ENCODE measurements at places on chromosomes 5 and 9. TPM values are rescaled to one million over a fixed set of nuclear protein-coding genes. Genes with fewer than 3 reads are reported as not detected.

- DNase-seq, result peak; percentile 71
Observed at GRCh38 chr9:136484153-136485048, 1.6 kb upstream of the SEC16A start.

- no peak for DNase-seq
Observed at GRCh38 chr9:15295761-15296405, 11.1 kb downstream of the TTC39B start.

DNA sequence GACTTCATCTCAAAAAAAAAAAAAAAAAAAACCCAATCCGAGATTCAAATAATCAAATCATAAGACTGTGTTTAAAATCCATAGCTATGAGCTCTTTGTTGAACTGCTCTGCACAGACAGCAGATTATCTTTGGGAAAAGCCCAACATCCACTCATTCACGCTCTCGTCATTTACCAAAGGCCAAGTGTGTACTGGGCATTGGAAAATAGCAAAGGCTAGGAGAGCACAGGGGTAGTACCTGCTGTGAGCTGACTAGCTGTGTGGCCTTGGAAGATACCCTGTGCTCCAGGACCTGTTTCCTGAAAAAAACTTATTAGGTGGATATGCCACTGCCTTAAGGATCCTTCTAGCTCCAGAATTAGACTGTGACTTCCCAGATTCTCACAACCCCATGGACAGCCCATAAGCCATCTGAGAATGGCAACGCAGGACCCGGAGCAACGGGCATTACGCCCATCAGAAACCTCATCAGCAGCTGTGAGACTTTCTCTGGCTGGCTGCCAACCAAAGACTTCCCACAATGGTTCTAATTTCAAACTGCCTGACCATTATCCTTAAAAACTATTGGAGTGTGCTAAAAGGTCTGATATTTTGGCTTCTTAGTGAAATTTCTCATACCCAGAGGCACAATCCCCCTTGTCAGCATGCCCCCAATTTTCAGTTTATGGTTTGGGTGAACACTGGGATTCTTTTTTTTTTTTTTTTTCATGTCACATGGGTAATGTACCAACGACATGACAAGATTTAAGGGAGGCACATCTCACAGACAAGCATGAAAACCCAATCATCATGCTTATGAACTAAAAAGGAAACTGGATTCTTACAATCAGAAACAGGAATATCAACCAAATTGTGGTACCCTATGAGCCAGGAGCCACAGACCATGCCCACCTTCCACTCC is 16.8 kb downstream of the SERINC5 start:
- DNase-seq, result peak; percentile 73

GRCh38 chr9:127201071-127201541 is 63.5 kb upstream of the GARNL3 start:
- DNase-seq, result no peak

- no peak for DNase-seq
Observed at GRCh38 chr5:1793966-1794900, 5.4 kb downstream of the MRPL36 start.

GRCh38 chr9:96441798-96442445 is 8.0 kb upstream of the HABP4 start:
- no peak for DNase-seq

DNA sequence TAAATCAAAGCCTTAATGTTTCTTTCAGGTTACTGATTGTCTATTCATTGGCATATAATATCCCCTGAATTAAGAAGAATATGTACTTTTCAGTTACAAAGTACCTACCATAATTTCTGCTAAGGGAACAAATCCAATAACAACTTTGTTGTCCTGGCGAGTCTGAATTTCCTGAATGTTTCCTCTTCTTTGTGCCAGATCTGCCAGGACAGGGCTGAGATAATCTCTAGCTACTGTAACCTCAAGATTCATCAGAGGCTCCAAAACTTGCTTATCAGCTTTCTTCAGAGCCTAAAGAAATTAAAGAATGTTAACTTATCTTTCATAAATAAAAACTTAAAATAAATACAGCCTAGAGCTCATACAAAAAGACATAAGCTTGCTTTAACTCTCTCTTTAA is 37.2 kb downstream of the HEXB start:
- no peak for DNase-seq

DNA sequence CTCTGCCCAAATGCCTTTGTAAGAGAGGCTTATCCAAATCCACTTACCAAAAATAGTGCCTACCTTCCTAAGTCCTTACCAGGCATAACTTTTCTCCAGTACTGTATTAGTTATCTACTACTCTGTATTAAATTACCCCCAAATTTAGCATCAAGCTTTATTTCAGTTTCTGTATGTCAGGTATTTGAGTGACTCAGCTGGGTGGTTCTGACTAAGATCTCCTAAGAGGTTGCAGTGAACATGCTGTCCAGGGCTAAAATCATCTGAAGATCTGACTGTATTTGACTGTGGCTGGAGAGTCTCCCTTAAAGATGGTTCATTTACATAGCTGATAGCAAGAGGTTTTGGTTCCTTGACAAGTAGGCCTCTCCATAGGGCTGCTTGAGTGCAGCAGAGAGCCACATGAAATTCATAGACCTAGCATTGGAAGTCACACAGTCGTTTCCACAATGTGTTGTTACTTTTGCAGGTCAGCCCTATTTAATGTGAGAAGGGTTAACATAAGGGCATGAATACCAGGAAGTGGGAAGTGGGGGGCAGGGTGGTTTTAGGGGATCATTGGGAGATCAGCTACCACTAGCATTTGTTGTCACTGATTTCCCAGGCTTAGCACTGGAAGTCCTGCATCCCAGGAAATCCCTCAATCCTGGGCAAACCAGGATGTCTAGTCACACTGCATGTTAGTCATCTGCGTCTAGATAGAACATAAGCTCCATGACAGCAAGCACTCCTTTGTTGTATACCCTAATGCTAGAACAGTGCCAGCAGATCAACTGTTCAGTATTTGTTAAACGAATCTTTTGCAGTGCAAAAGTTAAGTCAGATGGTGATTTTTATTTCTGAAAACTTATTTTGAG is 2.0 kb upstream of the ZNF622 start:
- no peak for DNase-seq

GRCh38 chr9:94166976-94167346 is 82.7 kb downstream of the PTPDC1 start:
- DNase-seq, result no peak

- DNase-seq, result no peak
Observed at GRCh38 chr9:137189297-137190295, 1.1 kb downstream of the SSNA1 start.

- DNase-seq, result peak; percentile 61
Observed at GRCh38 chr5:1062761-1063568, 48.9 kb downstream of the SLC12A7 start.

DNA sequence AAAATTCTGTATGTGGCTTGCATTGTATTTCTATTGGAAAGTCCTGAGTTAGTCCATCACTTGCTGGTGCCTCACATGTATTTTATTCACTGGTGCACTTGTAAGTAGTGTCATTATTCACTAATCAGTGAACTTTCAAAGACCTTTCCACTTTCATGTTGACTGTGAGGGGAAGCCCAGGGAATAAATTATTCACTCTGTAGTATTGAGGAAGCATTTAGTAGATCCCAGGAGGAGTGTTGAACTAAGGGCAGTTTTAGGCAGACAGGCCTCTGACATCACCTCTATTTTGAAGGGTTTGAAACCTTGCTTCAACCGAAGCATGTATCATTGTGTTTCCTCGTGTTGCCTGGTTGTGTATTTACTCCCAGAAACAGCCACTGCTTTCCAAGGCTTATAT is 705.4 kb upstream of the RIOK2 start:
- DNase-seq, result no peak

DNA sequence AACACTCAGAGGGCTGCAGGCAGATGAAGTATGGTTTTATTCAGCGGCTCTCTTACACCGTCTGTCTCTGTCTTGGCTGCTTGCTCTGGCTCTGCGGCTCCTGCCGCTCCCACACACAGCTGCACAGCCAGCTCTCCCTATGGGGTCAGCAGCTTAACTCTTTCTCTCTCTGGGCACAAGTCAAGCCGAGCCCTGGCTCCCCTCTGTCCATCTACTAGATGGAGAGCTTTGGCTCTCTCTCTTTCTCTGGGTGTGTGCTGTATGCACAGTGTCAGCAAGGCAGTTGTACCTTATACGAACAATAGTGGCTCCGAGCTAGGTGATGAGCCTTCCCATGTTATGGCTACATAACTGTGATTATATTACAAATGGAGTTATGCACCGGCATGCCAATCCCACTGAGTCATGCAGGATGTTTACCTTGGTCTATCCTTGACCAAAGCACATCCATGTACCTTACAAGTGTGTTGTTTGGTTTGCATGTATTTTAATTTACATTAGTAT is 19.3 kb upstream of the PPP2CA start:
- DNase-seq, result no peak

GRCh38 chr9:27586304-27586703 is 13.0 kb upstream of the C9orf72 start:
- no peak for DNase-seq

DNA sequence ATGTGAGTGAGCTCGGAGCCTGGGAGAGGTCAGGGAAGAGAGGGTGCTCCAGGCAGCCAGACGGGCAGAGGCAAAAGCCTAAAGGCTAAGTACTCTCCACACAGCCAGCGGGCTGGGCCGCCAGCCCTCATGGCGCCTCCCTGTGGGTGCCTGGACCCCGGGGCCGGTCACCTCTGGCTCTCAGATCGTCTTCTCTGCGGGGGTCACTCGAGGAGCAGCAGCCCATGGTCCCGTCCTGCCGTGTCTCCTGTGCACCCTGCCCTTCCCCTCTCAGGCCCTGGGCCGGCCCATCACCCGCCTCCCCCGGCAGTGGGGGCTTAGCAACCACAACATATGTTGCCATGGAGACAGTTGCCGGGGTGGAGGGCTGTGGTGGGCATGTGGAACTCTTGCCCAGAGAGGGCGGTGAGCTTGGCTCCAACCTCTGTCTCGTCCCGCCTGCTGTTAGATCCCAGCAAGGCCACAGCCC is 4.2 kb downstream of the AK1 start:
- DNase-seq, result no peak

GRCh38 chr9:113886026-113886369 is 9.9 kb downstream of the ZNF618 start:
- DNase-seq, result no peak

- DNase-seq, result no peak
Observed at GRCh38 chr5:120582635-120583034, 118.5 kb downstream of the PRR16 start.

- DNase-seq, result no peak
Observed at GRCh38 chr9:74570879-74571512, 73.9 kb downstream of the RORB start.

DNA sequence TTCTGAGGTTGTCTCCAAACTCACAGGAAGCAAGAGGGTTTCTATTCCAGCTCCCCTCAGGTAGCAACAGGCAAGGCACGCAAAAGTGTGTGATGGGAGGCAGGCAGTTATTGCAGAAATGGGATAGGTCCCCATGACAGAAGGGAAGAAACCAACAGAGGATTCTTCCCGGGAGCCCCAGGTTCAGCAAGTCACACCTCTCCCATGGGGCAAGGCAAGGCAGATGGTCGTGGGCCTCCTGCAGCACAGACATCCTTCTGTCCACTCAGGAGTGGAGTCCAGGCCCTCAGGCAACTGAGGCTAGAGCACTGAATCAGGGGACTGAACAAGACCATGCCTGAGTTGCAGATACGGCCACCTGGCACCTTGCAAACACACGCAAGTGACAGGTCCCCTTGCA is 424.9 kb upstream of the IRX4 start:
- no peak for DNase-seq

GRCh38 chr5:126359884-126360283 is 63.3 kb upstream of the GRAMD2B start:
- no peak for DNase-seq

DNA sequence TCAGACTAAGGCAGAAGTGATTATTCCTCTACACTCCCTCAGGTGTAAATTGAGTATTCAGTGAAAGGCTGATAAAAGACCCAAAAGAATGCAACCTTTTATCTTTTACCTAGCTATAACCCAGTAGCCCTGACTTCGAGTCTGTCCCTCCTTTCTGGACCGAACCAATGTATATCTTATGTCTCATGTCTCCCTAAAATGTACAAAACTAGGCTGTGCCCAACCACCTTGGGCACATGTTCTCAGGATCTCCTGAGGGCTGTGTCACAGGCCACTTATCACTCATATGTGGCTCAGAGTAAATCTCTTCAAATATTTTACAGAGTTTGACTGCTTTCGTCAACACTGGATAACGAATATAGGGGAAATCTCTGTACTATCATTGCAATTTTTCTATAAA is 12.7 kb downstream of the FBXL17 start:
- no peak for DNase-seq

GRCh38 chr5:156327296-156327695 is 332 bp downstream of the SGCD start:
- no peak for DNase-seq

DNA sequence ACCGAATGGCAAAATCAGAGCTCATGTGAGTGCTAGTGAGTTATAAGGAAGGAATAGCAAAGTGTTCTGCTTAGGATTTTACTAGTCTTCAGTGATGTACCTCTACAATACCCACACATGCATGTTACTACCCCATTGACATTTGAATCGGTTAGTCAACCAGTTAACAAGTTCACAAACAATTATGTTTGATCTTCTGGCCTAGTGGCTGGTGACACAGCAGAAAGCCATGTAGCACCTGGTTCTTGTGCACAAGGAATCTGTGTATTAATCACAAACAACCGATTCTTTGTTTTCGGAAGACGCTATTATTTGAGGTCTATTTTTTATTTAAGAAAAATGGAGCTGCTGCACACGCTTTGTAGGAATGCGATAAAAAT is 41.9 kb downstream of the NTRK2 start:
- DNase-seq, result no peak

- DNase-seq, result no peak
Observed at GRCh38 chr9:123394291-123395235, 38.6 kb downstream of the CRB2 start.

DNA sequence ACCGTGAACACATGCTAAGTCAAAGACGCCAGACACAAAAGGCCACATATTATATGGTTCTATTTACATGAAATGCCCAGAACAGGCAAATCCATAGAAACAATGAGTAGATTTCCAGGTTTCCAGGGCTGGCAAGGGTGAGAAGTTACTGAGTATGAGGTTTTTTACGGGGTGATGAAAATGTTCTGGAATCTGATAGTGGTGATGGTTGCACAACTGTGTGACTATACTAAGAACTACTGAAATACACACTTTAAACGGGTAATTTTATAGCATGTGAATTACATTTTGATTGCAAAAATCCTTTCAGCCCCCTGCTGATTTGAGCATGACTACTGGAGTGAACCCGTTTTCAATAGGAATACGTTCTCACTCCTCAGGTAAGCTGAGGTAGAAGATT is 46.7 kb upstream of the TBC1D9B start:
- no peak for DNase-seq

Gene P4HA2
- 55.7 TPM for total RNA-seq

Gene SLC25A2
- not detected for total RNA-seq

Gene SPATA31E1
- total RNA-seq, result not detected

Gene DOK3
- total RNA-seq, result 11.4 TPM

Gene ADAMTS19
- total RNA-seq, result 0.08 TPM

Gene KCNV2
- not detected for total RNA-seq

Gene TNFSF8
- 0.84 TPM for total RNA-seq

Gene NDUFAF2
- total RNA-seq, result 11.0 TPM

Gene PHF24
- 0.06 TPM for total RNA-seq

Gene CDH18
- 0.19 TPM for total RNA-seq

Gene PFN3
- total RNA-seq, result not detected

Gene TXNDC8
- total RNA-seq, result not detected

Gene UGT3A1
- total RNA-seq, result not detected

Gene GNE
- total RNA-seq, result 9.8 TPM

Gene ACTL7A
- total RNA-seq, result not detected

Gene CDKN2B-AS1
- total RNA-seq, result 0.32 TPM

Gene DND1
- total RNA-seq, result 0.37 TPM

All from pancreas (tissue), 10 donors.